ENCODE measurements at places on chromosomes 11 and 22.

- no peak for DNase-seq
Measured at GRCh38 chr11:6992026-6992425, 28.1 kb downstream of the ZNF214 start.

DNA sequence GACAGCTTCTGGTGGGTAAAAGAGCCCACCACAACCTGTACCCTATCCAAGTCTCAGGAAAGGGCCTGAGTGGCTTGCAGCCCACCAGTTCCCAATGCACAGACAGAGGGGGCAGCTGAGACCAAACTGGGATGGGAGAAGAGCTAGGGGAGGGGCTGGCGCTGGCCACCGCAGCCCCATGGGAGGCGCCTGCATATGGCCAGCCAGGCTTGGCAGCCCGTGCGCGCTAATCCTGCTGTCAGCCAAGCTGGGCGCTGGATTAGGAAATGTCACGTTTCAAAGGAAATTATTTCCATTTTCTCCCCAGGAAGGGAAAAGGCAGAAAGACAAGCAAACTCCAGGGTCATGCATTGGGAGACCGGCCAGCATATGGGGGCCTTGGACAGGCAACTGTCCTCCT, 236.8 kb downstream of the BUD13 start:
- no peak for DNase-seq

DNA sequence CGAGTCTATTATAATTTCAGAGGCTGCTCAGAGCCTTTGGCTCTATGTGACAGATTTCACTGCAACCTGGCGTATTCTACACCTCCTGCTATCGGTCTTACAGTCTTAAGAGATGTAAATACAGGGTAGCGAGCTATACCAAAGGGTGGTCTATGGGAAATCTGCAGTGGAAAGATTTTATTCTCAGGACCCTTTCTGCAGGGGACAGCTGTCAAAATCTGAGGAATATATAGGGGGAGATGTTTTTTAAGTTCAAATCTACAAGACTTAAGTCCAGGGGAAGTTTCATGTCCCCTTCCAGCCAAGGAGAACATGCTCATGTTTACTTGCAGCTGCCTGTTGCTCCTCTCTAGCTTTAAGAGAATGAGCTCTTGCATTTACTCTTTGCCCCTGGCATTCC, 62.7 kb downstream of the MICAL2 start:
- DNase-seq = no peak

- no peak for DNase-seq
Measured at GRCh38 chr11:58647866-58648265, 25.4 kb downstream of the CNTF start.

- no peak for DNase-seq
Measured at GRCh38 chr11:117950993-117951961, 22.1 kb upstream of the TMPRSS13 start.

DNA sequence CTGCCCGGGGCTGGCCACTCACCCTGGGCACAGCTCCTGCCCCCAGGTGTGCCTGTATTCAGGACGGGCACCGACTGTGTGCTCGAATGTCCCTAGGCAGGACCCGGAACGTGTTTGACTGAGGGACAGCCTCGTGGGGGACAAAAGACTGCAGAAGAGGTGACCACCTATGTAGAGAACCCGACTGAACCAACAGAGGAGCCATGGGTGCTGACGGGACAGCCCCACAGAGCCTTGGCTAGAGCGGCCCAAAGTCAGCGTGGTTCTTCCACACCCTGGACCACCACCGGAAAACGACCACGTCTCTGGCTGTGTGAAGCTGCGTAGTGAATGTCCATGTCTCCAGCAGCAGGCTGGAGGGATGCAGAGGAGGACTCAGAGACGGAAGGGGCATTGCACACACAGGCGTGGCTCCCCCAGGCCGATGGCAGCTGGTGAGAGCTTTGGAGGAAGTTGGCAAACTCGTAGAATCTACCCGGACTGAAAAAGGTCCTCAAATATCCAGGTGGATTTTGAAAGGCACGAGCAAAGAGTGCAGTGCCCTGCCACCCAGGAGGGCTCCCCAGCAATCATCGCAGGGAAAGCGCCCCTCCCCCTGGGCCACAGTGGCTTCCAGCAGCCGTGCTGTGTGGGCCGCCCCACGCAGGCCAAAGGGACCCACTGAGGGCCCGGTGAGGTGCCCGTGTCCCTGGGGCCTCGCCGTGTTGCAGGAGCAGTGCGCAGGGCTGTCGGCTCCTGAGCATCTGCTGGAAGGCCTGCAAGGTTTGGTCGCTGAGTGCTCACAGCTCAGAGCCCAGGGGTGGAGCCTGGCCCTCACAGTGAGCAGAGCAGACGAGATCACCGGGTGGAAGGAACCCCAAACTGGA, 17.5 kb upstream of the MUC5B start:
- no peak for DNase-seq
